Panc1 (cell line): ENCODE measurements at places on chromosomes 3 and 15.

GRCh38 chr3:100027321-100027720, 87.0 kb downstream of the FILIP1L start:
- no peak for DNase-seq

- DNase-seq = no peak
Measured at GRCh38 chr15:82890338-82890994, 62.1 kb downstream of the HOMER2 start.

DNA sequence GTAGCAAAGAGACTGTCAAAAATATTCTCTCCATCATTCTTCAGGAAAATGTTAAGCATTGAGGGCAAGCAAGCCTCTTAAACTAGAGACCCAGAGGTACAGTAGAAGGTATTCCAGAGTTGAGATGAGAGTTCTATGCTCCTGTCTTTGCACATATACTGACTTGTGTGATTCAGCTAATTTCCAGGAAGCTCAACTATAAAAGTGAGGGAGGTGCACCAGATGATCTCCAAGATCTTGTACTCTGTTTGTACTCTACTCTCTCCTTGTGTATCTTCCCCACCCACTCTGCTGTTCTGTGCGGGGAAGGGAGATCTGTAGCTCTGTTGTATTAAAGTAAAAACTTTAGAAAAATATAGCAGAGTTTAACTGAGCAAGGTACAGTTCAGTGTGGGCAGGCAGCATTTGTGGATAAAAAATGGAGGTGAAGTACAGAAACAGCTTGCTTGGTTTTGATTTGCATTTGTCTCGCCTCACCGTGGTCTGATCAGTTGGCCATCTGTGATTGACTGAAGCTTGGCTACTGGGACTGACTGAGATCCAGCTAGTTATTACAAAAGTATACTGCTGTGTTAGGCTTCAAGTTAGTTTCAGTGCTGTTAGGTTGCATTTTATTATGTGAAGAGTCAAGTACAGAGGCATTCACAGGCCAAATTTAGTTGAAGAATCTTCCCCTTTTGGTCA, 463.1 kb upstream of the GOLIM4 start:
- no peak for DNase-seq

DNA sequence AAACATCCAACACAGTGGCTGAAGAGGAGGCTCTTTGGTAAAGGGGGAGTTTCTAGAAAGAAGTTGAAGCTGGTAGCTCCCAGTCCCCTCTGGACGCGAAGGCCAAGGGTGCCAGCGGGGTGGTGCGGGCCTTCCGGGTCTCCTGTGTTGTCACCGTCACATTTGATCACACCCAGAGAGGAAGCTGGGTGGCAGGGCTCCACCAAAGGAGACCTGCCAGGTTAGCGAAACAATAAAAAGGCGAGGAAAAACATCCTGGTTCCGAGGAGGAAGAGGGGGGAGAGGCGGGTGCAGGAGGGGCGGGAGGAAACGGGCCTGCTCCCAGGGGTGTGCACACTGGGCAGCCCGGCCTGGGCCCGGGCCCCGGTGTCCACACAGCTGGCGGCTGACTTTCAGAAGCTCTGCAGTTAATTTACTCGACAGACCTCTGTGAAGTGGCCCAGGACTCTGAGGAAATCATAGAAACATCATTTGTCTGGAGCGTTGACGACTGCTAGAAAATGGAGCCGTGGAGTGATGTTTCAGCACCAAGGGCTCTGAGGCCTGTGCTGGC, 12.1 kb downstream of the HEG1 start:
- no peak for DNase-seq
